ENCODE measurements at places on chromosomes 6 and 20.

- DNase-seq, result no peak
These were observed 61.6 kb downstream of the MTFR2 start for GRCh38 chr6:136188486-136188885.

DNA sequence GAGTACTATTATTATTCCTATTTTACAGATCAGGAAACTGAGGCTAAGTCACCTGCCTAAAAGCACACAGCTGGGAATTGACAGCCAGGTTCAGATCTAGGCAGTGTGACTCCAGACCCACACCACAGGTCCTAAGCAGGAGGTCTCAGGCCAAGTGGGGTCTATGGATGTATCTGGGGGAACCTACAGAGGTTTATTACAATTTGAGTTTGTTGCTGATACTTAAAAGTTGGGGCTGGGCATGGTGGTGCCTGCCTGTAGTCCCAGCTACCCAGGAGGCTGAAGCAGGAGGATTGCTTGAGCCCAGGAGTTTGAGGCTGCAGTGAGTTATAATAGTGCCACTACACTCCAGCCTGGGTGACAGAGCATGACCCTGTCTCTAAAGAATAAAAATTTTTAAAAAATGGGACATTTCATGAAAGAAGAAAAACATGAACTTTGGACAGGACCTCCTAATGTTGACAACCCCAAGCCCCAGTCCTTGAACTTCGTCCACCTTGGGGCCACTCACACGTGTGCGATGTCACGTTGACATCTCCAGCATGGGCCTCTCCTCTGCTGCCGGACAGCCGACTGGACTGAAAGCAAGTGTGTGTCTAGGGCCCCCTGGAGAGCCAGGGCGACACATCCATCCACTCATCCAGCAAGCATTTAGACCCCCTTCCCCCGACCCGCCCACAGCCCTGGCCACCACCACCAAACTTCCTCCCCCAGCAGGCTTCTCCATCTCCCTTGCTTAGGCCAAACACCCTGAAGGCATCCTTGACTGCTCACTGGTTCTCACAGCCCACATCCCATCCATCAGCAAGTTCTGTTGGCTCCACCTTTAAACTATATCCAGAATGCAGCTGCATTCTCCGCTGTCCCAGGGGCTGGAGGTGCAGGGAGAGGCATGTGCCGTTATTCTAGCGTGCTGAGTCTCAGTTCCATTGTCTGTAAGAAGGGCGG, 40.0 kb downstream of the NOL4L start:
- no peak for DNase-seq

GRCh38 chr20:57060407-57061050, 205.9 kb downstream of the BMP7 start:
- no peak for DNase-seq

GRCh38 chr6:44471271-44471981, 83.9 kb downstream of the CDC5L start:
- no peak for DNase-seq

GRCh38 chr6:170127151-170127550, 163.7 kb downstream of the DLL1 start:
- peak; percentile 43 for DNase-seq

- no peak for DNase-seq
These were observed 31.0 kb downstream of the SIRPA start for GRCh38 chr20:1926237-1926636.

DNA sequence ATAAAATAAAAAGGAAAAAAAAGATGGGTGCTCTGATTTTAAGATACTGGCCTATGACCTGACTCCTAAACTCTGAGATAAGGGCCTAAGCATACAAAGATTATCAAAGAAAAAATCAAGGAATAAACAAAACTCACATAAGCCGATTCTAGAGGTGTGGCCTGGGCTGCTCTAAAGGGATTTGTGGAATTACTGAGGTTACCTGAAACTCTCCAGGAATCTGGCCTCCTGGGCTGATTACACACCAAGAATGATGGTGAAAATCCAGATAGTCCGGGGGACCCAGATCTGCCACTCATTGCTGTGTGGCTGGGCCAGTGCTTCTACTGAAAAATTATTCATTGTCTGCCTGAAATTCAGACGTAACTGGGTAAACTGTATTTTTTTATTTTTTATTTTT, 122.7 kb upstream of the RNF24 start:
- no peak for DNase-seq

DNA sequence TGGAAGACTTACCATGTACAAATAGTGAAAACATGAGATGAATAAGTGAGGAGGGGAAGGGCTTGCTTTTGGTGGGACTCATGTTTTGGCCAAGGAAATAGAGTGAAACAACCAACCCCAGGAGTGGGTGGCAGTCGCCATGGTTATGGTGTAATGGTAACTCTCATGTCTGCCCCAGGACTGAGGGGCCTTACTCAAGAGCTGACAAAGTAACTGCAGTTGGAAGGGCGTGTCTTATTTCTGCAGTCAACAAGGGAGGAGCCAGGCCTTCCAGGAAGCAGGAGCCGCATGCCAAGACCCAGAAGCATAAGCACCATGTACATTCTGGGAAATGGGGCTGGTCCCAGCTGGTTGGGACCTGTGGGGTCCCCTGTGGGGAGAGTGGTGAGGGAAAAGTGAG, 108.5 kb downstream of the UNC5CL start:
- DNase-seq, result no peak

DNA sequence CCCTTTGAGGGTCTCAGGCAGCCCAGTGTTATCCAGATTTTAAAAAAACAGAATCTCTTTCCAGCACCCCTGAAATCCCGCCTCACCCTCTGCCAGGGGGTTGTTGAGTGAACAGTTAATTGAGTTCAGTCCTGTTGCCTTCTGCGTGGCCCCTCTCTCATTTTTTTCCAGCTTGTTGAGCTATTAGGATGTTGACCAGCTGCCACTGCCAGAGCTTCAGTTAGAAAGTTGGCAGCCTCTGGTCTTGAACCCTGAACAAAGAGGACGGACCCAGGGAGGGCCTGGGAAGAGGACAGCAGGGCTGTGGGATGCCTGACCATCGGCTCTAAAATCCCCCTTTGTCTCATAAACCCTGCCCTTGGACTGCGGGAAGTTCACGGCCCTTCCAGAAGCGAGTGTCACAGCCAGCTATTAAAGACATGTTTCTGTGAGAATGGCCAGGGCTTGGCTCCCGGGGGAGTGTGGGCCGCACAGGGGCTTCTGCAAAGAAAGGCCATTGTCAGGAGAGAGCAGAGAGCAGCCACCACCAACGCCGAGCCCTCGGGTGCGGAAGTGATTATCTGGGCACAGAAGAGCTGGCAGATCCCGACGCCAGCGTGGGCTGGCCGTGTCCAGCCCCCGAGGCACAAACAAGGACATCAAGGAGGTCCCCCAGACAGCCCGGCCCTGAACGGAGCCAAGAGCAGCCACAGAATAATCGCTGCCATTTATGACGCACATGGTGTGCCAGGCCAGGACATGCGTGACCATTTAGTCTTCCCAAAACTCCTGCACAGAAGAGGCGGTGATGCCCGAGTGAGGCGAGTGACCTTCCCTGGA, 189.0 kb downstream of the ANKRD60 start:
- no peak for DNase-seq

- no peak for DNase-seq
These were observed 2.6 kb upstream of the ZKSCAN3 start for GRCh38 chr6:28347119-28347518.

DNA sequence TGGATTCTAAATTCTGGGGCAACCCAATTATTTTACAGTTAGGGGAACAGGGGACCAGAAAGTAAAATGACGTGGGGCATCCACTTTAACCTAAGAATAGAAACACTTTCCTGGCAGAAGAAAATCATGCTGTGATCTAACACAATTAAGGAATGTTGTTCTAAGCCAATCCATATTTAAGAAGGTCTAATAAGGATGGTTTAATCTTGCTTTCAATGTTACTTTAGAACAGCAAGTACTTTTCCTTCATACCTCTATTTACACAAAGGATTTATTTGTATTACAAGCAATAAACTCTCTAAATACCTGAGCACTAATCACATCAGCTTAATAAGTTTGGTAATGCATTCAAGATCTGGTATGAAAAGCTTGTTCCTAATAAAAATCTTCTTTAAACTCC, 32.4 kb downstream of the SLC2A12 start:
- no peak for DNase-seq

DNA sequence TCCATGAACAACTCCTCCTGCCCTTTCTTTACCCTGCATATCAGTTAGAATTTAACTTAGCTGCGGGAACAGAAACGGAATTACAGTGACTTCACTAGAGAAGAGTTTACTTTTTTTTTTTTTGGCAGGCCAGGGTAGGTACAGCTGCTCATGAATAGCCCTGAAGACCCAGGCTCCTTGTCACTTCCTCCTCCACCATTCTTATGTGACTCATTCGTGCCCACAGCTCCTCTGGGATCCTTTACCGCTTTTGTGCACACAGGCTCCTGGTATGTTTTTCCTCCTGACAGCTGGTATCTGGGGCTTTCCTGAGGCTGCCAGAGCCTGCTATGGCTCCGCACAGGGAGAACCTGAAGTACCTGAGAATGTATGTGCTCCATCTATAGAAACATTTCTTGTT, 3.9 kb upstream of the KCNS1 start:
- DNase-seq, result no peak
